Stimulated activated CD4-positive, alpha-beta T cell treated with anti-CD3 and anti-CD28 coated beads, Interleukin-15, amount 100 ng/mL, for 1 hour (primary cell): ENCODE measurements at places on chromosomes 12 and 14.

- no peak for DNase-seq
Measured at GRCh38 chr12:18932715-18933114, 194.8 kb downstream of the CAPZA3 start.

GRCh38 chr14:79136071-79137044, 966.2 kb downstream of the NRXN3 start:
- DNase-seq = no peak

DNA sequence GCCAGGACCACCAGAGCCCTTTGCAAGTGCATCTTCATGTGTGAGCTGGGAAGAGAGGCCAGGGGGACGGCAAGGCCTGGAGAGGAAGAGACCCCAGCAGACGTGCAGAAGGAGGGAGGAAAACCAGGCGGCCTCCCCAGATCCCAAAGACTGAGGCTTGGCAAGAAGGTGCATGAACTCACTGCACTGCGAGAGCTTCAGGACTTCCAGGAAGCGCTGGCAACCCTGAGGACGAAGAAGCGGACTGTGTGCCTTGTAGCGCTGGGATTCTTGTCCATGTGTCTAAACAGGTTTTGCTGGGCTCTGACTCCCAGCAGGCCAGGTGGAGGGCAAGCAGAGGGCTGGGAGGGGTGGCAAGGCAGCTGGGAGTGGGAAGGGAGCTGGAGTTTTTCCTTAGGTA, 939 bp downstream of the TGFB3 start:
- no peak for DNase-seq

- no peak for DNase-seq
Measured at GRCh38 chr12:132406493-132407450, 77.4 kb upstream of the GALNT9 start.

DNA sequence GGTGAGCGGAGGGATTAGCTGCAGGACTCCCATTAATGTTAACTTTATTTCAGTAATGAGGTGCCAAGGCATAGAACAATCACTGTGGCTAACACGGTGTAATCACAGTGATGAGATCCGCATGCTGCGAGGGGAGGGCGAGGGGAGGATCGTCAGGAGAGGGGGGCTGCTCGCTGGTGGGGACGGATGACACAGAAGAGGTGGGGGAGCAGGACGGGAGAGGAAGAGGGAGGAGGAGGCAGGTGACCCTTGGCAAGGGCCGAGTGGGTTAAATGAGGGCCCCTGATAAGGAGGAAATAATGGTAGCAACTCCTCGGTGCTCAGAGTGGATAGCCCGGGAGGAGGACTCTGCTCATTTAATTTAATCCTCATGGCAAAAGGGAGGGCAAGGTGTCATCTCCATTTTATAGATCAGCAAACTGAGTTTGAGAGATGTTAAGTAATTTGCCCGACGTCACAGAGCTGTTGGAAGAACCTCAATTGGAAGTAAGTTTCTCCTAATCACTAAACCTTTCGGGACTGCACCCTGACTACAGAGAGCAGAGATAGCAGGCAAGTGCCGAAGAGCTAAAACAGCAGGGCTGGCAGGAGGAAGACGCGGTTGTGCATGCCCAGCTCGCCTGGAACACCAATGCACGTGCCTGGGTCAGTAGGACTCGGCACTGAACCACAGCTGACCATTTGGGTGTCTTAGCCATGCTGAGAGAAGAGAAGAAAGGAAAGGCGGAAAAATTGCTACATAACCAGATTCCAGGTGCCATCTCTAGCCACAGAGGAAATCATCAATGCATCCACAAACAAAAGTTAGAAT, 43.0 kb downstream of the SPRING1 start:
- DNase-seq = no peak

GRCh38 chr14:59698793-59699192, 122.2 kb upstream of the CCDC175 start:
- DNase-seq = no peak

DNA sequence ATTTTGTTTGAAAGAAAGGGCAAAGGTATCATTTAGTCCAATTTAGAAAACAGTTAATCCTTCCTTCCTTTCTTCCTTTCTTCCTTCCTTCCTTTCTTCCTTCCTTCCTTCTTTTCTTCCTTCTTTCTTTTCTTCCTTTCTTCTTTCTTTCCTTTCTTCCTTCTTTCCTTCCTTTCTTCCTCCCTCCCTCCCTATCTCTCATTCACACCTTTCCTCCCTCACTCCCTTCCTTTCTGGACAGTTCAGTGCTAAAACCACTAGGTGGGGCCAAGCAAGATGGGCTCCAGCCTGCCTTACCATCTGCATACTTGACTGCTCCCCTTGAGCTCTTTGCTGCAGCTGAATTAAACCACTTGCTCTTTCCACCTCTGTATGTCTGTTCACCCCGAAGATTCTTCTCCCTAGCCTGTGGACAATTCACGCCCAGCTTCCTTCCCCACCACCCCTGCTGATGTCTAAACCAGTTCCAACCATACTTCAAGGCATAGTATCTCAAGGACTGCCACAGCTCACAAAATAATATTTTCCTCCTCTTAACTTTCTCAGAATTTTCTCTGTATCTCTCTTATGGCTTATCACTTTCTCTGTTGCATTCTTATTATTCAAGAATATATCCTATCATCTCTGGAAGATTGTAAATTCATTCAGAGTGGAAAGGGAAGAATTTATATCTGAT, 78.0 kb downstream of the DBX2 start:
- no peak for DNase-seq

DNA sequence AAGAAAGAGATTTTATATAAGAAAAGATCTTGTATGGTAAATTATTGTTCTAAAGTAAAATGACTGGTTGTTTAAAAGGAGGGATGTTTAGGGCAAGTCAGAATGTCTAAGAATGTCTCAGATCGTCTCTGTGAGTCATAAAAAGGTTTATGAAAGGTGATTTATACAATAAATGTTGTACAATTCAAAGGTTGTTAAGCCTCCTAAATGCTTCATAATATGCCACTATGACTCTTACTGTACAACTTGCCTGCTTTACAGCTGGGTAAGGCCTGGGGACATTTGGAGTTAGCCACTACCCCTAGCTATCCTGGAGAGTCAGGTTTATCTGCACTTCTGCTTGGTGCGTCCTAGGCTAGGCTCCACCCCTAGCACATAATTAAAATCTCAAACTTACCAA, 927.4 kb downstream of the FSCB start:
- no peak for DNase-seq

- no peak for DNase-seq
Measured at GRCh38 chr12:129911428-129912049, 7.7 kb upstream of the TMEM132D start.

GRCh38 chr12:54565986-54566544, 16.7 kb downstream of the PDE1B start:
- DNase-seq = no peak

DNA sequence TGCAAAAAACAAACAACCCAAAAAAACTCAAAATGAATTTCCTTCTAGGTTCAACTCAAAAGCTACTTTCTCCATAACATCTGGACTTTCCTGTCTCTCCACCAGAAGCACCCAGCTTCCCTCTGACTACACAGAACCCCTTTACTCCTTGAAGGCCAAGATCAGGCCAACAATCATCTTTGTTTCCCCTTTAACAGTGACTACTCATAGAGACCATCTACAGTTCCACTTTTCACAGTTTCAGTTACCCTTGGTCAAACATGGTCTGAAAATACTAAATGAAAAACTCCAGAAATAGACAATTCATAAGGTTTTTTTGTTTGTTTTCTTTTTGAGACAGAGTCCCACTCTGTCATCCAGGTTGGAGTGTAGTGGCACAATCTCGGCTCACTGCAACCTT, 11.8 kb downstream of the GCH1 start:
- DNase-seq = no peak

DNA sequence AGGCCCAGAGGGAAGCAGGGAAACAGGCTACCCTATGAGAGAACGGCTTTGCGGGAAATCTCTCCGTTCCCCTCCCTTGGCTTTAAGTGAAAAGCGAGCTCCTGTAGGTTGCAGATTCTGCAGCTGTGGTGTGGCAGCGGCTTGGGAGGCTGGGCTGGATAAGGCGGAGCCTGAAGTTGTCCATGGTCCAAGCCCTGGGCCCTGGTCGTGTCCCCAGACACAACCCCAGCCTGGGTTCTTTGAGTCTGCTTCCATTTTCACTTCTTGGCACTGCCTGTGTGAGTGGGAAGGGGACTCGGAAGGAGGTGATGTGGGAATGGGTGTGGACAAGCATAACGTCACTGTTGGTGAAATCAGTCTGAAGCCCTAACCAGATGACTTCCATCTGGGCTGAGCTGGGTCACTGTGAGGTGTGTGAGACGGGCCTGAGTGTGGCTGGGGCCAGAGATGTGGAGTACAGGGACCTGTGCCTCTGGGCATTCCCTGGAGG, 43.0 kb upstream of the CTDSP2 start:
- DNase-seq = no peak

DNA sequence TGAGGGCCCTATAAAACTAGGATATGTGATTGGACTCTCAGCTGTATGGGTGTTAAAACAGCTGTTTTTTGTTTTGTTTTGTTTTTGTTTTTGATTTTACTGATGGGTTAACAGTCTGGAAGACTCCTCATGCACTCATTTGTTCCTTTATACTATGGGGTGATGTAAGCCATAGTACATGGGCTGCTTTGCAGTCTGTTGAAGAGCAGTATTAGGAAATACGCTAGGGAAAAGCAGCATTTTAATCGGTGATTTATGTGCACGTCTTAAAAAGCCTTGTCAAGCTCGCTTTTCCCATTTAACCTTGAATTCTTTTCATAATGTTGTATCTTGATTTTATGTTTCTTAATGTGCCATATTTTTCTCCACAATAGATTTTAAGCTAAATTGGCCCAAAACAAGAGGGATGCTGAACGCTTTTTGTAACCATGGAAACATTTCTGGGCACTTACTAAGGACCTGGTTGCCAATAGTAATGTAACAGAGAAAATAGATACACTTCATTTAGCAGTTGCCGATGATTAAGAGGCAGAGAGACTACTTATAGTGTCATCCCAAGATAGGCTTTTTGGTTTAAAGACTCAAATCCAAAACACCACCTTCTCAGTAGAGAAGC, 244.0 kb downstream of the SNAPC1 start:
- DNase-seq = no peak

DNA sequence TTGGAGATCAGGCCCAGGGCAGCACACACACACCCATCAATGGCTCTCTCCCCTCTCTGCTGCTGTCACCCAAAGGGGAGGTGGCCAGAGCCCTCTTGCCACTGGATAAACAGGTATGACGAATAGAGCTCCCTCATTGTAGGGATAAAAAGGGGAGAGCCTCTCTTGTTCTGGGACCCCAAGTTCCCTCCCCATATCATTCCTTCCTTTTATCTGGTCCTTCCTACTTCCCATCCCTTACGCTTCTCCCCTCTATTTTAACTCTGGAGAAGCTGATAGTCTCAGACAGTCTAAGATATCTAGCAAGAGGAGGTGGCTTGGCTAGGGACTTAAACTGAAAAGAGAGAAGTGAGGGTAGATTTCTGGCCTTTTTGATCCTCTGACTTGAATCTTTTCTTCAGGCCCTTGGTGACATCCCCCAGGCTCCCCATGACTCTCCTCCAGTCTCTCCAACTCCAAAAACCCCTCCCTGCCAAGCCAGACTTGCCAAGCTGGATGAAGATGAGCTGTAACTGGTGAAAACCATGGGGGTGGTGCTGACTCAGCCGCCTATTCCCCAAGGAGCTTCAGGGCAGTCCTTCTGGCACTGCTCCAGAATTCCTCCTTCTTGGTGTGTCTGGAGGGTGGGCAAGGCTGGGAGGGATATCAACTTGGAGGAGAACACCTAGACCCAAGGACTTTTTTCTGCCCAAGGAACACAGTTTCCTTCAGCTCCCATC, 5.3 kb downstream of the ARHGEF25 start:
- no peak for DNase-seq

GRCh38 chr12:2110849-2111566, 58.2 kb downstream of the CACNA1C start:
- DNase-seq = no peak

DNA sequence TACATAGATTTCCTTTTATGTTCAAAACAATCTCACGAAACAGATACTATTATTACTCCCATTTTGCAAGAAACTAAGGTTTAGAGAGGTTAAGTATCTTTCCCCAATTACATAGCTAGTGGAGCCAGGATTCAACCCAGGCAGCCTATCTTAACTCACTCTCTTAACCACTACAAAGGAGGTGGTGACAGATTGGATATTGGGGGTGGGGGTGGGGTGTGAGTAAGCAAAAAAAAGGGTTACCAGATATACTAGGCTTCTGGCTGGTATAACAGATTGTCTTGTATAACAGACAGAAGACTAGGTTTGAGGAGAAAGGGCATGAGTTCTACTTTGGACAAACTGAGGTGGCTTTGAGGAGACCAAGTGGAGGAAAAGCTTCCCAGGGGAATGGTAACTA, 2.1 kb downstream of the GMFB start:
- no peak for DNase-seq

DNA sequence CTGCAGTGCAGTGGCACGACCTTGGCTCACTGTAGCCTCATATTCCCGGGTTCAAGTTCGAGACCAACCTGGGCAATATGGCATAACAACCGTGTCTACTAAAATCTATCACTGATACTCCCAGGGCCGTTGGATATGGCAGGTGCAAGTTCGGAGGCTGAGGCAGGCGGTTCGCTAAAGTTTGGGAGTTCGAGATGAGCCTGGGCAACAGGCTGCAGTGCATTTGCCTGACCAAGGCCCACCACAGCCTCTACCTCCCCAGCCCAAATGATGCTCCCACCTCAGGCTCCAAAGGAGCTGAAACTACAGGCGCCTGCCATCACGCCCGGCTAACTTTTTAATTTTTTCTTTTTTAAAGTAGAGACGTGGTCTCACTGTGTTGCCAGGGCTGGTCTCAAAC, 177.1 kb upstream of the ALG10B start:
- no peak for DNase-seq

DNA sequence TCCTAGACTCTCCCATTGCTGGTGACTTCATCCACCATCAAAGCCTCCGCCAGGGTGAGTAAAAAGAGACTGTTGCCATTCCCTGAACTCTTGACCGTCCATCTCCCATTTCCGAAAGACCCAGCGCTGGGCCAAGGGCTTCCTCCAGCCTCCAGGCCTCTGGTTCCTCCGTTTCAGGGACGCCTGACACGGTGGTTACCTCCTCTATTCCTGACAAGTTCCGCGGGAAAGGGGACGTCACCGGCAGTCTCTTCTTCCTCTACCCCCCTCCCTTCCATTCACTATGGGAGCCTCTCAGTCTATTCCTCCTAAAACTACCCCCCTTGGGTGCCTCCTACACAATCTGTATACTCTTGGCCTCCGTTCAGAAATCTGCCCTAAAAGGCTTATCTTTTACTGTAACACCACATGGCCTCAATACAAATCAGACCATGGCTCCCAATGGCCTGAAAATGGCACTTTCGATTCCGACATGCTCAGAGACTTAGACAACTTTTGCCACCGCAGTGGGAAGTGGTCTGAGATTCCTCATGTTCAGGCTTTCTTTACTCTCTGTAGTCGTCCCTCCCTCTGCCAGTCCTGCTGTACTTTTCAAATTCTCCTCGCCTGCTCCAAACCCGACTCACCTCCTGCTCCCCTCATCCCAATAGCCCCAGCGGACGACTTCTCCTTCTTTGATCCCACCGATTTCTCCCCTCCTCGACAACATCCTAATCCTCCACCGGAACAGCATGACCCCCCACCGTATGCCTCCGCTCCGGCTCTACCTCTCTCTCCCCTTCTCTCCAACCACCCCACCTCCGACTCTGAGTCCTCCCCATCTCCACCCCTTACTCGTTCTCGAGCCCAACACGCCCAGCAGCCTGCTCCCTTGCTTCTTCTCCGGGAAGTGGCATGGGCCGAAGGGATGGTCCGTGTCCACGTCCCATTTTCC, 70.4 kb downstream of the MOK start:
- no peak for DNase-seq
